ENCODE measurements at places on chromosomes 1 and 21.

DNA sequence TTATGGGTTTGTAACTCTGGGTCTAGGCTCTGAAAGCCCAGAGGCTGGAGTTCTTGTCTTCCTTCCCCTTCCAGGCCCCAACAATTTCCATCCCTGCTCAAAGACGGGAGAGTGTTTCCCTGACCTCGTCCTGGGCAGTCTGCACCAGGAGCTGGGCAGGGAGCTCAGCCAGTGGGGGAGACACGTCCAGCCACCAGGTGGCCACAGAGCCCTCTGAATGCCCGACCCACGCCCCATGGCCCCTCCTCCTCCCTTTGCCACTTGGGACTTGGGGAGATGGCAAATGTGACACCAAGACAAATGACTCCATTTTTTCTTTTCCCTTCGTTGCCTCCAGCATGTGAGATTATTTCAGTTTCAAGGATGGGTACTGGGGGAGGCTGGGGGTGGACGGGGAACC, 159.9 kb upstream of the AJAP1 start:
- DNase-seq, result peak; percentile 89

GRCh38 chr21:42317826-42318746, 2.9 kb upstream of the TFF3 start:
- DNase-seq, result peak; percentile 48

DNA sequence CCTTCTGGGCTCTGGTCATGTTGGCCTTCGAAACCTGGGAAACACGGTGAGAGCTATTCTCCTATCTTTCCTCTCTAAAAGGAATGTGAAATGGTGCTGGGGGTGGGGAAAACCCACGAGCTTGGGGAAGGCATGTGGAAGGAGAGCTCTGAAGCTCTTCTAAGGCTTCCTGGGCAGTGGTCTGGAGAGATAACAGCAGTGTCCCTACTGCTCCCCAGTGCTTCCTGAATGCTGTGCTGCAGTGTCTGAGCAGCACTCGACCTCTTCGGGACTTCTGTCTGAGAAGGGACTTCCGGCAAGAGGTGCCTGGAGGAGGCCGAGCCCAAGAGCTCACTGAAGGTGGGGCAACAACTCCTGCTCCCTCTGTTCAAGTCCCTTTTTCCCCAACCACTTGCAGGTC, 2.8 kb downstream of the USP21 start:
- no peak for DNase-seq

DNA sequence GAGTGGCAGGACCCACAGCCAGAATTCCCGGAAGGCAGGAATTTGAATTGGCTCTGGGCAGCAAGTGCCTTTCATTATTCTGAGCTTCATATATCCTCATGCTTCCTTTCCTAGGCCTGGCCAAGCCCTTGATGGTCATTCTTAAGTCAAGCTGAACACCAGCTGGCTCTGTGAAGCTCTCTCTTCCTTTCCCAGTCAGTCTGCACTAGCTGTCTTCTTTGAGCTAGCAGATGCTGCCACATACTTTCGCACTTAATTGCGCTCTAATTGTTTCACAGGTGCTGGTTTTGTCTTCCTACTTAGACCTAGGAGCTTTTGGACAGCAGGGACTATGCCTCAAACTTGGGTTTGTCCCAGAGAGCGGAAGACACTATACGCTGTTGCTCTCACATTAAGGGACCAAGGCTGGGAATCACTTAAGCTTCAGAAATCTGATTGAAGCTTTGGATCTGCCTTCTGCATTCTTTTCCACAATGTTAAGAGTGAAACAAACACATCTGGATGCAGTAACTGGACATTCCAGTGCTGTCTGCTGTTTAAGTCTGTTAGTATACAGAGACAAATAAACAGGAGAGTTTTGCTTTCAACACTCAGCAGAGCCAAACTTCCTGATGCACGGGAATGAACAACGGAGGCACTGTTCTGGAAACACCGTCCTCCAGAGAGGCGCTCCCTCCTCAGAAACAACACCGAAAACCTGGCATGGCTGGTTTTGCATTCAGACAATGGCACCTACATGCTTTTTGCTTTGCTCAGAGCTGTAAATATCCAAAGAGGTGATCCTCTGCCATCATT, 2.2 kb downstream of the TLR5 start:
- no peak for DNase-seq

DNA sequence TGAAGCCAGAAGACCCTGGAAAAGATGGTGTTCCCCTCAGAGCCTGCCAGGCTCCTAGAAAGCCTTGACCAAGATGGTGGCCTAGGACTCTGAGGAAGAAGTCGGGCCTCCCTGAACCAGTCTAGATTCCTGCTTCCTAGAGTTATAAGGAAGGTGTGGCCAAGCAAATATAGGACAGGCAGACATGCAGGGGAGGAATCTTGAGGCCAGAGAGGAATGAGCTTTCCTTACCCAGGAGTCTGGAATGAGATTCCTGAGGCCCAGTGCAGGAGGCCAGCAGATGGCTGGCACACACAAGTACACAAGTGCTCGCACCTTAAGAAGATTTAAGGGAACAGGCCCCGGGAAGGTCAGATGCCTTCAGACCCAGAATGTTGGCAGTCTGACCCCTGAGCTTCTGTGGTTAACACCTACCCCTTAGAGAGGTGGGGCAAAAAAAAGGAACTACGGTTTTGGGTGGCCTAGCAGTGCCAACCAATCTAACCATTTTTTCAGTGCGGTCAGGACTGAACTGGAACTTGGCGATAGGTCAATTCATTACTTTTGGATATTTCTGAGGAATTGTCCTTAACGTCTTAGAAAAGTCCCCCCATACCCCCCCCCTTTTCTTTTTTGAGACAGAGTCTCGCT, 73.3 kb downstream of the MDM4 start:
- no peak for DNase-seq

- no peak for DNase-seq
Observed at GRCh38 chr1:207021139-207021861, 11.3 kb downstream of the C1orf116 start.

DNA sequence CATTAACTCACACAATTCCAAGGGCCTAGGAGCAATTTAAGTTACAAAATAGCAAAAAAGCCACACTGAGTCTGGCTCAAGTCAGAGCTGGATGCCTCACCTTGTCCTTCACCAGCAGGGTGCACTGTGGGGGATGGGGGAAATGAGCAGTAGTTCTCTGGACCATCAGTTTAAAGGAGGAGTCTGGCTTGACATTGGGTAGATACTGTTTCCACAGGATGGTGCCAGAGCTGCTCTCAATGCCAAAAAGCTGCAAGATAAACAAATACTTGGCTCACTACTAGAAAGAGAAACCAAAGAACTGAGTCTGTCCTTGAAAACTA, 18.8 kb downstream of the EMC1 start:
- peak; percentile 20 for DNase-seq

DNA sequence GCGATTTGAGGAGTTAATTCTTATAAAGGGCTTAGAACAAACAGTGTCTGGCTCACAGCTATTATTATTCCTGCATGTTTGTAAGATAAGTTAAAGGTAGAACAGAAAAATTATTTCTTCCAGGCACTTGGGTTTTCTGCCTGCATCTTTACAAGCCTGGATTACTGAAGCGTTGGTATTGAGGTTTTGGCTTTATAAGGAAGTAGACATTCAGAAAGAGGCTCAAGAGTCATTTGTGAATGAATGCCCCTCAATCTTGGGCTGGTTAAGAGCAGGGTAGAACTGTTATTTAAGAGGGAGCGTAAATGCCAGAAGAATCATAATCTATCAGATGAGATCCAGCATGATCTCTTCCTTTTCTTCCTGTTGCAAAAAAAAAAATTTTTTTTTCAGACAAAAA, 77.3 kb upstream of the ARID1A start:
- no peak for DNase-seq

GRCh38 chr1:903305-903704, 20.4 kb upstream of the SAMD11 start:
- DNase-seq, result peak; percentile 26

- no peak for DNase-seq
Observed at GRCh38 chr1:71362076-71362475, 281.2 kb upstream of the ZRANB2 start.

GRCh38 chr1:147238053-147238902, 4.2 kb upstream of the CHD1L start:
- DNase-seq, result no peak

DNA sequence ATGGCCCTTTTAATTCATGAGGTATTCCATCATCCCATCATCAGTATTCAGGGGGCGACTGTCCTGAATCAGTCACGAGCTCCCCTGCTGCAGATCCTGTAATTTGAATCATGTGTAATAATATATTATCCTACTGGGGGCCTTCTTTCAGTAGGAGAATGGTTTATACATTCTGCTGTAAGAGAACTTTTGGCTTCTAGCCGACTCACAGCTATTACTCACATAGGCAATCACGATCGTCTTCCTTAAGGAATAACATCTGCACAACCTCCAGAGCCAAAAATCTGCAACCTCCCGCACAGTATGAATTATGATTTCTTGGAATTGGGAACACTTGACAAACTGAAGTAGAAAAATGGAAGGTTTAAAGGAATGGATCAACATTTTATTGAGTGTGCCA, 343.0 kb downstream of the USP25 start:
- DNase-seq, result no peak

DNA sequence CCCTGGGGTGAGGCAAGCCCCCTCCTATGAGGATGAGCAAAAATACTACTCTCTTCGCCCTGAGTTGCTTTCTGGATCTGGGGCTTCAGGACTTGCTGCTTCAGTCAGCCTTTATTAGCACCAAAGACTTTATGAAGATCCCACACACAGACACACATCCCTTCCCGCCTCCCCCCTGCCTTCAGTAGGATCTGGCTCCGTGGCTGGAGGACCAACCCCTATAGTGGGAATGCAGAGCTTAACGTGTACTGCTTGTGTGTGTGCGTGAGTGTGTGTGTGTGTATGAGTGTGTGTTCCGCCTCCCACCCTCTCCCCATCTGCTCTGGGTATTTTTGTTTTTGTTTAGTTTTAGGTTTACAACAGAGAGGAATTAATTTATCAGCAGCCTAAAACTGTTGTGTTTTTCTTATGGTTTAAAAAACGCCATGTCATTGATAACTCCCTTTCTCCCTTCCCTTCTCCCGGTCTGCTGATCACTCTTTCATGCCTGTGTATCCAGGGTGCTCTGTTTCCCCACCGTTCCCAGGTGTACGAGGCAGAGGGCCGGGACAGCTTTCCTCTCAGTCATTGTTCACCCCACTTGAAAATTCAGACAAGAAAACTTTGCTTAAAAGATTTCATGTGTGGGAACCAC, 27.5 kb upstream of the ZFP69B start:
- DNase-seq, result no peak

GRCh38 chr1:48202030-48202752, 20.3 kb upstream of the SLC5A9 start:
- peak; percentile 61 for DNase-seq

DNA sequence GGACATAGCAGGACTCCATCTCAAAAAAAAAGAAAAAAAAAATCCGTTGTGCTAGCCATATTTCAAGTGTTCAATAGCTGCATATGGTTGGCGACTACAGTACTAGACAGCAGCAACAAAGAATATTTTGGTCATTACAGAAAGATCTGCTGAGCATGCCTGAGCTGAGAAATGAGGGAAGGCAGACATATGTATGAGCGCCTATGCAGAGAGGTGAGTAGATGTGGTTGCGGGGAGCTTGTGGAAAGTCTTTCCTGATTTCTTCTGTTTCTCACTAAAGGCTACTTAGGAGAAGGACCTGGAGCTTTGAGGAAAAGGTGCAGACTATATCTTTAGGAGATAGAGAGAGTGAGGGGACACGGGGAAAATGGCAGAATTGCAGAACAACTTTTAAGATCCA, 21.0 kb upstream of the APP start:
- no peak for DNase-seq

GRCh38 chr1:11525151-11525505, 46.2 kb downstream of the DISP3 start:
- DNase-seq, result no peak

GRCh38 chr1:24074817-24075589, 36.9 kb downstream of the MYOM3 start:
- DNase-seq, result peak; percentile 60

GRCh38 chr1:64678366-64678765, 66.5 kb upstream of the RAVER2 start:
- DNase-seq, result no peak

DNA sequence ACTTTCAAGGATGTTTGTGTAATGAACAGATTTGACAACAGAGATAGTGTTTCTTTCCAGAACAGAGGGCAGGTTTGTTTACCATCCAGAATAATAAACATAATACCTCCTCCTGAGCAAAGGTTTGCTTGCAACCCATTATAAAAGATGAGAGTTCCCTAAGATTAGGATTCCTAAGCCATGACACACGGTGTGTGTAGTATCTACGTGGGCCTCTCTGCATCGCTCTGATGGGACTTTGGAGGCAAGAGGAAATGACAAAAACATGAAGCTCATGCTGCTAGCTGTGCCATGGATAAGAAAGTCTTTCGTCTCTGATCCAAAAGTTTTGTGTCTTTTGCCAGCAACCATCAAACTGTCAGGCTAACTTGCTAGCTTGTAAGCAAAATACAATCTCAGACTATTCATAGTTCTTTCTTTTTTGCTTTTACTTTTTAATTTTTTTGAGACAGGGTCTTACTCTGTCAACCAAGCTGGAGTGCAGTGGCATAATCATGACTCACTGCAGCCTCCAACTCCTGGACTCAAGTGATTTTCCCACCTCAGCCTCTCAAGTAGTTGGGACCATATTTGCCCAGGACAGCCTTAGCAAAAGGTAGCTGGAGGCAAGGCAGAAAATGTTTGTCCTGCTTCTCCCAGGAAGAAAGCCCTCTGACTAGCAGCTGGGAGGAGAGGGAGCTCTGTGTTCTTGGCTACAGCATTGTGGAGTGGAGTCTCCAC, 81.1 kb downstream of the LHX4 start:
- DNase-seq, result no peak

DNA sequence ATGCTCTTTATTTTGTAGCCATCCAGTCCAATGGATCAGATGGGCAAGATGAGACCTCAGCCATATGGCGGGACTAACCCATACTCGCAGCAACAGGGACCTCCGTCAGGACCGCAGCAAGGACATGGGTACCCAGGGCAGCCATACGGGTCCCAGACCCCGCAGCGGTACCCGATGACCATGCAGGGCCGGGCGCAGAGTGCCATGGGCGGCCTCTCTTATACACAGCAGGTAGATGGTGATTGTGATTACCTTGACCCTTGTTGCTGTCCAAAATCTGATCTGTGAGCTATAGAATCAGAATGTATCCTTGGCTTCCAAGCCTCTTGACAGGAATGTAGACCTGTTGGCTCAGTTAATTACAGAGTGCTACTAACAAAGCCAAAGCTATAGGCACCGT, 33.8 kb downstream of the ARID1A start:
- DNase-seq, result no peak

- no peak for DNase-seq
Observed at GRCh38 chr1:167083066-167083665, 7.0 kb downstream of the GPA33 start.

- peak; percentile 68 for DNase-seq
Observed at GRCh38 chr1:19800076-19800804, 524 bp upstream of the TMCO4 start.

GRCh38 chr1:42420911-42421585, 34.8 kb downstream of the ZMYND12 start:
- no peak for DNase-seq

GRCh38 chr1:179937668-179938254, 16.8 kb upstream of the CEP350 start:
- no peak for DNase-seq

GRCh38 chr1:104699433-104699832, 949.7 kb downstream of the AMY1C start:
- no peak for DNase-seq

- no peak for DNase-seq
Observed at GRCh38 chr1:245751116-245751515, 596.3 kb downstream of the KIF26B start.

GRCh38 chr1:84857906-84858305, 35.1 kb downstream of the LPAR3 start:
- no peak for DNase-seq

GRCh38 chr1:119838236-119838635, 27.0 kb upstream of the REG4 start:
- no peak for DNase-seq

- no peak for DNase-seq
Observed at GRCh38 chr1:53381790-53382401, 54.0 kb upstream of the LRP8 start.

Data from H7 (cell line).